ENCODE measurements at places on chromosomes 12 and 14.

- DNase-seq = no peak
Measured at GRCh38 chr14:100778526-100778882, 47.4 kb upstream of the MEG3 start.

- DNase-seq = no peak
Measured at GRCh38 chr14:92646952-92647796, 101.3 kb downstream of the LGMN start.

- DNase-seq = no peak
Measured at GRCh38 chr14:92516966-92517506, 3.5 kb downstream of the RIN3 start.

DNA sequence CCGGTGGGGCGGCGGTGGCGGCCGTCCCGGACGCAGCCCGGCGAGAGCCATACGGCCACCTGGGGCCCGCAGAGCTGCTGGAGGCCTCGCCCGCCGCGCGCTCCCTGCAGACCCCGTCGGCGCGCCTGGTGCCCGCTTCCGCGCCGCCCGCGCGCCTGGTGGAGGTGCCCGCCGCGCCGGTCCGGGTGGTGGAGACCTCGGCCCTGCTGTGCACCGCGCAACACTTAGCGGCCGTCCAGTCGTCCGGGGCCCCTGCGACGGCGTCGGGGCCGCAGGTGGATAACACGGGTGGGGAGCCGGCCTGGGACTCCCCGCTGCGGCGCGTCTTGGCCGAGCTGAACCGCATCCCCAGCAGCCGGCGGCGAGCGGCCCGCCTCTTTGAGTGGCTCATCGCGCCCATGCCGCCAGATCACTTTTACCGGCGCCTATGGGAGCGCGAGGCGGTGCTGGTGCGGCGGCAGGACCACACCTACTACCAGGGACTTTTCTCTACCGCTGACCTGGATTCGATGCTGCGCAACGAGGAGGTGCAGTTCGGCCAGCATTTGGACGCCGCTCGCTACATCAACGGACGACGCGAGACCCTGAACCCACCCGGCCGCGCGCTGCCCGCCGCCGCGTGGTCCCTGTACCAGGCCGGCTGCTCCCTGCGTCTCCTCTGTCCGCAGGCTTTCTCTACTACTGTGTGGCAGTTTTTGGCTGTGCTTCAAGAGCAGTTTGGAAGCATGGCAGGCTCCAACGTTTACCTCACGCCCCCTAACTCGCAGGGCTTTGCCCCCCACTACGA lies 716 bp downstream of the RIOX1 start:
- DNase-seq = peak; percentile 73
